ENCODE measurements at places on chromosomes 1 and 21.

GRCh38 chr1:6860401-6860800 lies 75.1 kb downstream of the CAMTA1 start:
- no peak for DNase-seq

- DNase-seq = no peak
Measured at GRCh38 chr21:42855937-42856335, 23.4 kb downstream of the WDR4 start.

- DNase-seq = no peak
Measured at GRCh38 chr1:244067893-244068292, 16.8 kb downstream of the ZBTB18 start.

- no peak for DNase-seq
Measured at GRCh38 chr1:226820941-226821718, 49.3 kb upstream of the PSEN2 start.

GRCh38 chr1:228378873-228379460 lies 27.7 kb downstream of the TRIM11 start:
- no peak for DNase-seq

- no peak for DNase-seq
Measured at GRCh38 chr1:196466654-196467053, 141.6 kb downstream of the KCNT2 start.

GRCh38 chr1:198772626-198773025 lies 133.8 kb downstream of the PTPRC start:
- no peak for DNase-seq

GRCh38 chr1:95982711-95983110 lies 738.9 kb upstream of the PTBP2 start:
- no peak for DNase-seq

All from stimulated activated CD4-positive, alpha-beta T cell treated with anti-CD3 and anti-CD28 coated beads, Interleukin-4, amount 100 ng/mL, for 48 hours (primary cell).